Umbilical cord (tissue), 2 donors: ENCODE measurements at places on chromosomes 7 and 10.

DNA sequence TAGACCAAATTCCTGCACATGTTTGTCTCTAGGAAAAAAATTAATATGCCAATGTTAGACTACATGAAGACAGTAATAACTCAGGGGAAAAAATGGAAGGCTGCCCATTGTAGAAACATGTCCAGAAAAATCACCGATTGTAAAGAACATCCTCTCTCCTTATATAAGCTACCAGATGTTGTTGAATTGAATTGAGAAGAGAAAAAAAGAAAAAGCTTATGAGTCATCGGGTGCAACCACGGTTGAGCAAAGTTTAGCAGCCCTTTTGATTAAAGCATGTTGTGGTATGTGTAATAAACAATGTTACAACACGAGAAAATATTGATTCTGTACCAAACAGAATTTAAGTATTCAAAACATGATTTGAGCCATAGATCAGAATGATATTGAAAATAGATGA is 102.3 kb upstream of the ARHGAP21 start:
- peak; percentile 85 for DNase-seq

GRCh38 chr7:139675127-139676125 is 102.4 kb downstream of the HIPK2 start:
- no peak for DNase-seq

- DNase-seq = no peak
Observed at GRCh38 chr10:45468079-45468478, 94.1 kb downstream of the ALOX5 start.

DNA sequence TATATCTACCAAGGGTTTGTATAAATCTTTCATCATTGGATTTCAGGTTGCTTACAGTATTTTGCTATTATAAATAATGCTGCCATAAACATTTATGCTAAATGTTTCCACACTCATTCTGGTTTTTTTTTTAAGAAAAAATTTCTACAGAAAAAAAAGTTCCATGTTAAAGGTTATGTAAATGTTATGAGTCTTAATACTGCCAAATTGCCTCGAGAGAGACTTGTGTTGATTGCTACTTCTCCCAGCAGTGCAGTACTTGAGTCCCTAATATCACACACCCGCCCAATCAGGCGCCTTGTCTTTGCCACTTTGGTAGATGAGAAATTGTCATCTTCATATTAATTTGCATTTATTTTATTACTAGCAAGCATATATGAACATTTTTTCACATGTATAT is 96.7 kb upstream of the TMEM26 start:
- no peak for DNase-seq

DNA sequence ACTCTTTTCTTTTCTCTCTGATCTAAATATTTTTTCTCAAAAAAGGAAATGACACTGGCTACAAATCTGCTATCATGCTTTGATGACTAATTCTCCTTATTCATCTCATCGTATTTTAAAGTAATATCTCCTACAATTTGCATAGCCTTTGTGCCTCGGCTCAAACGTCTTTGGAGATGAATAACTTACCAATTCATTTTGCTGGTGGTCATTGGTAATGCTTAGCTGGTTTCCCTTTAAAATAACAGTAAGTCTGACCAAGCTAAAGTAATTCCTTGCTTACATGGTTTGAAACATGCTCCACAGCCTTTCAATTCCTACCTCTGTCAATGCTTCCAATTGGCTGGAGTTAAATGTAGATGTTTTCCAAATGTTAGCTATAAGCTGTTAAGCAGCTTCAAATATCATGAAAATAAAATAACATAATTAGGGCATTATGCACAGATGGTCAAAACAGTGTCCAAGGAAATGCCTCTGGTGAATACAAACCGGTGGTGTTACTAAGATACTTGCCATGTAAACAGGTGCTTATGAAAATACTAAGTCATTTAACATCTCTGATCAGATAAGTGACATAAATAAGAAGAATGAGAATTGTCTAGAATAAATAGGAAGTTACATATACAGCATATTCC is 435.0 kb downstream of the POM121L12 start:
- DNase-seq = no peak

DNA sequence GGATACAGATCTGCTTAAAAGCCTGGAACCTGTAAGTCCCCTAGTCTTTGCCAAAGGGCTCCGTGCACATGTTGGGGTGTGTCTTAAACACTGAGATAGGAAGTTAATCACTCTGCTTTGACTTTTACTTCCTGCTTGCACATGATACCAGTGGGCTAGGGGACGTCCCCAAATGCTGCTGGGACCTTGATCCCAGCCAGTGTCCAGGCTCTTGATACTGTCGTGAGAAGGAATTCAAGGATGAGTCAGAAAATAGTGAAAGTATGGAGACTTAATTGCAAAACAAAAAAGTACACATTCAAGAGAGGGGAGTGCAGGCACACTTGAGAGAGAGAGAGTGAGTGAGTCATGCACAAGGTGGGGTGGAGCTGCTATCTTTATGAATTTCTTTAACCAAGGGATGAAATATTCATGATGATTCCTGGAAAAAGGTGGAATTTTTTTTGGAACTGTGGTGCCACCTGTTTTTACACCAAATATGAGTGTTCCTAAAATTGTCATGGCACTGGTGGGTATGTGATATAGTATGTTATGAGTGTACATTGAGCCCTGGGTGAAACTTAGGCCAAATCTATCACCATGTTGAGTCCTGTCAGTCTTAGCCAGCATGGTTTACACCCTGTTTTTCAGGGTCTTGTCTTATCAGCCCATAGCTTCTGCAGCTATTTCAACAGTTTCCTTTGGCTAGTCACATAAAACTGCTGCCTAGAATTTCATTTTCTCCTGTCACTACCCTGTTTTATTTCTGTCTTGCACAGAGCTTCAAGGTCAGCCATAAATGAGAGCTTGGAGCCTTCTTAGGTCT is 88.3 kb upstream of the CYP26C1 start:
- DNase-seq = peak; percentile 6

GRCh38 chr7:119007236-119007635 is 782.7 kb downstream of the ANKRD7 start:
- peak; percentile 52 for DNase-seq

DNA sequence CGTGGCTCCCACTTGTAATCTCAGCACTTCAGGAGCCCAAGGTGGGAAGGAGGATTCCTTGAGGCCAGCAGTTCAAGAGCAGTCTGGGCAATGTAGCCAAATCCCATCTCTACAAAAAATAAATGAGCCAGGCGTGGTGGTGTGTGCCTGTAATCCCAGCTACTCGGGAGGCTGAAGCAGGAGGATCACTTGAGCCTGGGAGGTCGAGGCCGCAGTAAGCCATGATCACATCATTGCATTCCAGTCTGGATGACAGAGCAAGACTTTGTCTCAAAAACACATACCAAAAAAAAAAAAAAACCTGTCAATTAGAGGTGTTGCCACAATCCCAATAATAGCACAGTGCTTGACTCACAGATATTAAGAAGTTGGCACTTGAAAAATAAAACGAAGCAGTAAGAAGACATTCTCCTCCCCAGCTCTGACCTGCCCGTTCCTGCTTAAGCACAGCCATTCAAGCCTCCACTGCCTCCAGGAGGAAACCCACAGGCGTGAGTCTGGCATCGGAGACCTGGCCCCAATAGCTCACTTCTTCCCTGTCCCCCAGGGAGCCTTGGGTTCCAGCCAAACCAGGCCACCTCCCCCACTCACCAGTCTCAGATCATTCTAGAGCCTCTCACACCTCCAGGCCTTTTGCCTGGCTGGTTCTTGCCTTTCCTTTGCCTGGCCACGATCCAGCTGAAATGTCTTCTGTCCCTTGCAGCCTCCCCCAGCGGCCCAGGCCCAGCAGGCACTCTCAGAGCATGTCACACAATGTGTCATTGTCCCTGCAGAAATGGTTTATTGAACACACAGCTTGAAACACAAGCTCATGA is 45.3 kb upstream of the GTF2I start:
- no peak for DNase-seq

GRCh38 chr7:133052401-133052756 is 29.5 kb downstream of the CHCHD3 start:
- no peak for DNase-seq

DNA sequence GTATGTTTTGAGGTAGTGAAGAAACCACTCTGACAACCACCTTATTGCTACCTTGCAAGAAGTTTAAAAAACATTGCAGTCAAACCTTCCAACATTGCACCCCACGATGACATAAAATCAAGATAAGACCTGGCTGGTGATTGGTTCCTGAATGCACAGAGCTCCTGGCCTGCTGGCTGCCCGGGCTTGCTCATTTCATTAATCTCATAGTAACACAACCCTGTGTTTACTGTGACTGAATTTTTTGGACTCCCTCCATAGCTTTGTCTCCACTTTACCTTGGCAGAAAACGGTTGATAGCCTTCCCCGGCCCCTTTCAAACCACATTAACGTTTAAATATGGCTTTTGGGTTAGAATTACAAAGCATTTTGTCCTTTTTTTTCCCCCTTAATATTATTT is 27.5 kb downstream of the VWA2 start:
- DNase-seq = peak; percentile 71

DNA sequence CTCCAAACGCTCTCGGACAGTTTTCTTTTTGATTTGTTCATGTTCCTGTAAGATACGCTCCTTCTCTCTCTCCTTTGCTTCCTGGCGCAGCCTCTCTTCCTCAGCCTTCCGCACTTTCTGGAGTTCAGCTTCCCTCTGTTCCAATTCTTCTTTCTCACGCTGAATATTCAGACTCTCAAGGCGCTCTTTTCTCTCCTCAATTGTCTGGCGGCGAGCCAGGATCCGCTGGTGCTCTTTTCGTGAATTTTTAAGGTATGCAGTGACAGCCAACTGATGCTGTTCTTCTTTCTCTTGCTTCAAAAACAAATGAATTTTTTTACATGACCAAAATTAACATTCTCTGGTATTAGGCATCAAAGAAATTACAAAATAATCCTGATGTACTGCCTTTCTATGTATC is 22.6 kb downstream of the EIF3A start:
- DNase-seq = no peak

- peak; percentile 57 for DNase-seq
Observed at GRCh38 chr10:135601-136464, 578 bp downstream of the ZMYND11 start.

GRCh38 chr10:123746061-123746460 is 79.9 kb downstream of the GPR26 start:
- peak; percentile 8 for DNase-seq

- no peak for DNase-seq
Observed at GRCh38 chr7:116614499-116615262, 57.3 kb upstream of the MET start.

DNA sequence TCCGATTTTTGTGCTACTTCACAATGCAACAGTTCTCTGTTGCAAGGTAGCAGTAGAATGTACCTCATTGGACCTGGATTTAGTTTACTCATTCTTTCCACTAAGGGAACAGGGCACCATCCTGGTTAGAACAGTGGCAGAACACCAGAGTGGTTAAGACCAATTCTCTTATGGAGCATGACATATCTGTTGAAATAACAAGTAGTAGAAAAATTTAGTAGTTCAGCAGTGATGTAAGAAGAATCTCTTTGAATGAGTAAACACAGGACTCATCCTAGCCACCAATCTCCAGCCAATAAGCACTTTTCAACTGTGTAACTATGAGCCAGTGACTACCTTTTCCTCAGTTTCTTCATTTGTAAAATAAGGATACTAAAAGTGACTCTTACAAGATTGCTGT is 2.4 kb downstream of the ANKRD22 start:
- DNase-seq = no peak

DNA sequence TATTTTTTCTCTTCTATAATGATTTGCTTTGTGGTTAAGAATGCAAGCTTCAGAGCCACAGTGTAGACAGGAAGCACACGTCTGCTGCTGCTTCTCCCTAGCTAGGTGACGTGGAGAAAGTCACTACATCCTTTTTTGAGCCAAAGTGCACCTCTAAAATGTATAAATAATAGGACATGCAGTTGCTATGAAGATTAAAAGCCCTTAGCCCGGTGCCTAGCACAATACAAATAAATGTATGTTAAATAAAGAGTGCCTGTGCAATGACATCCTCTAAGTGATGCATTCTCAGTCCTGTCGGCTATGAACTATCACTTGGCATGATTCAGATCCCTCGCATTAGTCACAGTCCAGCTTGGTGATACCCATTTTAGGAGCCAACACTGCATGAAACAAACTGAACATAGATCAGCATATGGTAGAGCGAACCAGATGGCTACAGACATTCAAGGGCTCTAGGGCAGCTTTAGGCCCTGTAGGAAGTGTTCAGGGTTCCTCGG is 4.8 kb upstream of the TRDMT1 start:
- no peak for DNase-seq

- no peak for DNase-seq
Observed at GRCh38 chr10:114283091-114283490, 44.0 kb downstream of the VWA2 start.

- DNase-seq = no peak
Observed at GRCh38 chr10:26446258-26446657, 8.1 kb downstream of the APBB1IP start.

- DNase-seq = no peak
Observed at GRCh38 chr7:141076377-141076776, 2.5 kb downstream of the TMEM178B start.

DNA sequence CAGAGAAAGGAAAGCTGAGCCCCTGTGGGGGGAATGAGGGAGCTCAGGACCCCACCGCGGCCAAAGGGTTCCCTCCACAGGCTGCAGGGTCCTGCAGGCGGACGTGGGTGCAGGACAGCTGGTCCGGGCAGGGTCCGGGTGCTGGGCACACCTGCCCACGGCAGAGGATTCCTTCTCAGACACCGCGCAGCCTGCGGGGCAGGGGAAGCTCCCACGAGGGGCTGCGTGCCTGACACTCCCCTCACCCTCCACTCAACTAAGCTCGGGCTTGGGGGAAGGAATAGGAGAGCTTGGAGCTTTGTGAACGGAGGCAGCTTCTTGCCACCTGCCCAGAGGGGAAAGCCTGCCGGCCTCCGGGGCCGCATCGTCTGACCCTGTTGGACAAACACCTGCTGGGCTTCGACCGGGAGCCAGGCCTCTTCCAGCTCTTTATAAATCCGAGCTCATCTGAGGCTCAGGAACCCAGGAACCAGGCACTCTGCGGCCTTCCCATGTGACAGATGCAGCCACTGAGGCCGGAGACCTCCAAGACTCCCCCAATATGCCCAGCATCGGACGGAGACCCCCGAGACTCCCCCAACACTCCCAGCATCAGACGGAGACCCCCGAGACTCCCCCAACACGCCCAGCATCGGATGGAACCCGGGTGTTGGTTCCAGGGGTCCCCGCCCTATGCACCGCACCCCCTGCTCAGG is 97.3 kb downstream of the PDGFA start:
- DNase-seq = no peak

- no peak for DNase-seq
Observed at GRCh38 chr7:130387628-130388403, 7.5 kb downstream of the CPA1 start.

- peak; percentile 82 for DNase-seq
Observed at GRCh38 chr7:44263326-44264082, 61.9 kb downstream of the CAMK2B start.

GRCh38 chr10:124157271-124157681 is 63.9 kb upstream of the CHST15 start:
- peak; percentile 77 for DNase-seq

GRCh38 chr7:47405286-47405904 is 176.5 kb downstream of the TNS3 start:
- peak; percentile 27 for DNase-seq

GRCh38 chr7:105932835-105933477 is 30.1 kb upstream of the CDHR3 start:
- DNase-seq = peak; percentile 75

- no peak for DNase-seq
Observed at GRCh38 chr7:141915565-141915964, 634 bp upstream of the OR9A4 start.

- no peak for DNase-seq
Observed at GRCh38 chr7:927031-927671, 27.3 kb downstream of the ADAP1 start.
